Hippocampal formation (tissue), 2 donors: ENCODE measurements at places on chromosomes 11 and 22.

- no peak for DNase-seq
Observed at GRCh38 chr11:132992838-132993631, 539.3 kb downstream of the OPCML start.

DNA sequence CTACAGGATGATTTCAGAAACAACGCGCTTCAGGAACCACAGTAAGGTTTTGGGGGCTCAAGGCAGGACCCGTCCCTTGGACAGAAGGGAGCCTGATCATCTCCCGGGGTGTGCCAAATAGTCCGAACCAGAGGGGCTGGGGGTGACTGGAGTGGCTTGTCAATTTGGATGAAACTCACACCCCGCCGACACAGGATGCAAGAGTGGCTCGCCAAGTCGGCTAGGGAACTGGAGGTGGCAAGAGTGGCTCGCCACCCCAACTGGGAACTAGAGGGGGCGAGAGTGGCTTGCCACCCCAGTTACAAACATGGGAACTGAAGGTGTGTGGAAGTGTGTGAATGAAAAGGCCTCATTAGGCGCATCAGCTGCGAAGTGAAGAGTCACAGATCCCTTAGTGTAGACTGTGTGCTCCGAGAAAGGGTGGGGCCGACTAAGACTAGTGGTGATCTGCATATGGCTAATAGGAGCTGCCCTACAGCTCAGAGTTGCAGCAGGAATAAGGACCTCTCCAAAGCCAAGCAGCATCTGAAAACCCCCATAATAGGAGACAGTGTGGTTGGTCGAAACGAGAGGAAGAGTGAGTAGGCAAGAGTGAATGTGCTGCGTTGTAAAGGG, 26.6 kb upstream of the CPT1A start:
- no peak for DNase-seq

GRCh38 chr11:73539506-73540084, 58.3 kb downstream of the FAM168A start:
- DNase-seq: no peak

GRCh38 chr11:61747967-61748285, 4.5 kb upstream of the MYRF start:
- DNase-seq: no peak

DNA sequence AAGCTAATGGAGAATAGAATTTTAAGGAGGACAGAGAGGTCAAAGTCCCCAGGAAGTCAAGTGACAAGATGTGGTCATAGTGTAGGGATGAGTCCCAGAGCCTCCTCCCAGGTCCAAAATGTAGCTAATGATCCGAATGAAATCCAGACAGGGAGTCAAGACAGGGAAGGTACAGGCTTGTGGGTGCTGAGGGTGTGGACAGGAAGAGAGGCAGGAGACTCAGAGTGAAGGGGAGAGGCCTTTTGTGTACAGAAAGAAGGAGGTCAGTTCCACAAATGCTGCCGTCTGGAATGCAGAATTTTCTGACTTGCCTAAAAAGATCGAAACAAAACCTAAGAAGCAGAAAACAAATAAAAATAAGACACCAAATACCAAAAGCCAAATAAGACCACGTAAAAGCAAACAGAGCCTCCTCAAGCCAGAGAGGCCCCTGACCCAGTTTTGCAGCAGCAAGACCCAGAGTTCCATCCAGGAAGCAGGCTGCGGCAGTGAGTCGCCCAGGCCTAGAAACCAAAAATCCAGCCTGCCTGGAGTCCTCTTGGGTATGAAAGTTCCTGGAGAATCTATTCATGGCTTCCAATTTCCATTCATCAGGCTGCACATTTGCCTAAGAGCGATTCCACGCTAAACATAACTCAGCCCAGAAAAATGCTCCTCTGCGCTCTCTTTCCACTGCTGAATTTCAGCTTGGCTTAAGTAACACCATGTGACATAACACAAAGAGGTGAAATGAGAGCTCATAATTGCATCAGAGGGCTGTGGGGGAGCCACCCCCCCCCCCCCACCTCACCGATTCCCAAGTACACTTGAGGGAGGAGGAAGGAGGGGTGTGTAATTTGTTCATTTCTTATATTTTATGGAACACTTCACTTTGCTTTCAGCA, 71.2 kb downstream of the KIRREL3 start:
- no peak for DNase-seq
